WERI-Rb-1 (cell line): ENCODE measurements at places on chromosomes 11 and 22.
A peak's percentile ranks its signal among the peaks of the same experiment; 100 is the strongest.

DNA sequence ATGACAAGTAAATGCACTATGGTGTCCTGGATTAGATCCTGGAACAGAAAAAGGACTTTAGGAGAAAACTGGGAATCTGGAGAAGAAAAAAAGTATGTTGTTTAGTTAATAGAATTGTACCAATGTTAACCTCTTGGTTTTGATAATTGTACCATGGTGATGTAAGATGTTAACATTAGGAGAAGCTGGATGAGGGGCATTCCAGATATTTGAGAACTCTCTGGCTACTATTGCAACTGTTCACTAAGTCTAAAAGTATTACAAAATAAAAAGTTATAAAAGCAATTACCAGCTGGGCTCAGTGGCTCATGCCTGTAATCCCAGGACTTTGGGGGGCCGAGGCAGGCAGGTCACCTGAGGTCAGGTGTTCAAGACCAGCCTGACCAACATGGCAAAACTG is 66.5 kb downstream of the EXT2 start:
- DNase-seq: no peak

DNA sequence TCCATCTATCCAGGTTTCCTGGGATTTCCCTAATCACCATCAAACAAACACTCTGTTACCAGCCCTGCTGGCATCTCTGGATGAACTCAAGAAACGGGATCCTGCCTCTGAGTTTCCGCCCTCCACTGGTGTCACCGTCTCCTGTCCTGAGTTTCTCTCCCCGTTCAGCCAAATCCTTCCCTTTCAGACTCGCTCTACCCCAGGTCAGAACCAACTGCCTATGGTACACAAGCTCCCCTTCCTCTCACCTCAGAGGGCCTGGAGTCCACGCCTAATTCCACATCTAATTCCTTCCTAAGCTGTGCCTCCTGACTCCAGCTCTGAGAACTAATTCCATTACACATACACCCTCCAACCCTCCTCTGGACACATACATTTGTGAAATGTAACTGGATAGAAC is 96.1 kb downstream of the SHANK2 start:
- DNase-seq: peak; percentile 58

DNA sequence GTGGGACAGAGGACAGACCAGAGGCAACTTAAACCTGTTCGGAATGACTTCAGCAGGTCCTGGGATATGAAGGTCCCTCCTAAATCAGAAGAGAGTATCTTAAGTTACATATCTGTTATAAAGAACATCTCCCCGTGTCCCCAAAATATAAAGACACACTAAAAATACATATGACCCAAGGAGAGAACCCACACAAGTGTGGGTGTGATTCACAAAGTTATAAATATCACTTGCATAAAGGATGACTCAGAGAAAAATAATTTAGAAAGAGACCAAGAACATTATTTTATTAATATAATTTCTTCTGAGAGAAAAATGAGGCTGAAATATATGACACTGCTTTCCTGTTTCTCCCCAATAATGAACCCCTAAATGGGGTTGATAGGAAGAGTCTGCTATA is 14.2 kb downstream of the OR5B21 start:
- DNase-seq: no peak

DNA sequence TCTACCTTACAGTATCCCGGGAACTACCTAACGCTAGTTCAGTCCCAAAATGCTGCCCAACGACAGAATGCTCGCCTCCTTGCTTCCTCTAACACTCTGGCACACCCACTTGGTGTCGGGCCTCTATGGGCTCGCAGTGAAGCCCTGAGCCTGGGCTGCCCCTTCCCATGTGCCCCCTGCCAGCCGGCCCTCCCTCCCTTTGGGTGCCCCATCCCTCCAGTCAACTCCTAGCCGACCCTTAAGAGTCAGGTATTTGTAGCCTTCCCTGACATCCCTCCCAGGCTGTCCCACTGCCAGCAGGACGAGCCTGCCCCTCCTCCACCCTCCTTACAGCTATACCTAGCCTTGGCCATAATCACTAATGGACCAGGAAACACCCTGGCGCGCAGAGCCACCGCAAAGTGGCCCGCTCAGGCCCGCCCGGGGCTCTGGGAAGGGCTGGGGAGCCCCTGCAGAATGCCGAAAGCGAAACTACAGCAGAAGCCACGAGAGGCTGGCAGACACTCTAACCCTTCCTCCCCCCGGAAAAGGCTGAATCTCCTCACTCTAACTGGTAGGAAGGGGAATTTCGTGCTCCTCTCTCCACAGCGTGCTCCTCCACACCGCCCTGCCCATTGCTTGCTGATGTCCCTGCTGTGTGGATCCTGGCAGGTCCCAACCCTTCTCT is 8.2 kb downstream of the CBX7 start:
- no peak for DNase-seq

DNA sequence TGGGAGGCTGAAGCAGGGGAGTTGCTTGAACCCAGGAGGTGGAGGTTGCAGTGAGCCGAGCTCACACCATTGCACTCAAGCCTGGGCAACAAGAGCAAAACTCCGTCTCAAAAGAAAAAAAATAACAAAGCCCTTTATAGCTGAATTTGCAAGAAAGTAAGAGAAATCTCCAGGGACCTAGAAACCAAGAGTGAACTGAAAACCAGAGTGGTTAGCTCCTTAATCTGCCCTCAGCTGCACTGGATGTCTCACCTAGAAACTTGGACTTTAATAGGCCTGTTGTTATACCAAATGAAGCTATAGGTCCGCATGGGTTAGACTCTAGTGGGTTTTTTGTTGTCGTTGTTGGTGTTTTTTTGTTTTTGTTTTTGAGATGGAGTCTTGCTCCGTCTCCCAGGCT is 4.1 kb downstream of the NEU3 start:
- no peak for DNase-seq

DNA sequence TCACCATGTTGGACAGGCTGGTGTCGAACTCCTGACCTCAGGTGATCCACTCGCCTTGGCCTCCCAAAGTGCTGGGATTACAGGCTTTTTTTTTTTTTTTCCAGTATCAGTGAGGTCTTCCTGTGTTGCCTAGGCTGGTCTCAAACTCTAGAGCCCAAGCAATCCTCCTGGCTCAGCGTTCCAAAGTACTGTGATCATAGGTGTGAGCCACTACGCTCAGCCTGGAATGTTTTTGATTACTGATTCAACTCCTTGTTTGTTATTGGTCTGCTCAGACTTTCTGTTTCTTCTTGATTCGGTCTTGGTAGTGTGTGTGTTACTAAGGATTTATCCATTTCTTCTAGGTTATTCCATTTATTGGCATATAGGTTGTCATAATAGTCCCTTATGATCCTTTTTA is 31.3 kb downstream of the NAGA start:
- no peak for DNase-seq

- no peak for DNase-seq
Measured at GRCh38 chr11:82906236-82906635, 4.7 kb downstream of the DDIAS start.

DNA sequence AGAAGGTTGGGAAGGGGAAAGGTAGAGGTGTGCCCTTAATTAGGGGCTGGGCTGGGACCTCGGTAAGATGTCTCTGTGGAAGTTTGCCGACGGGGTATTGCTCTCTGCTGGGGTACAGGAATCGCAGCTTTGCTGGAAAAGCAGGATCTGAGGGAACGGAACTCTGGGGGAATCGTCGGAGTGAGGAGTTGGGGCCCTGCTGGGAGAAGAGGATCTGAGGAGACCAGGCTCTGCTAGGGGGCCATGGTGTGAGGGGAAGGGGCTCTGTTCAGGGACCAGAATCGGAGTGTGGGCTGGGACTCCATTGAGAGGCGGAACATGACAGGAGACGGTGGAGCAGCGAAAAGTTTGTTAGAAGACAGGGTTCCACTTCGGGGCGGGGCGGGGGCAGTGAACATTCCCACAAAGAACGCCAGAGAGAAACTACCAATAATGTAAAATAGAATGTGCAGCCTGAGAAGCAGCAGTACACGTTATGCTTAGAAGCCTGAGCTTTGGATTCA is 456 bp downstream of the AAMDC start:
- no peak for DNase-seq

GRCh38 chr11:122229481-122230384 is 113.7 kb upstream of the BLID start:
- DNase-seq: no peak

GRCh38 chr11:65380460-65381119 is 1.9 kb downstream of the SLC25A45 start:
- no peak for DNase-seq

DNA sequence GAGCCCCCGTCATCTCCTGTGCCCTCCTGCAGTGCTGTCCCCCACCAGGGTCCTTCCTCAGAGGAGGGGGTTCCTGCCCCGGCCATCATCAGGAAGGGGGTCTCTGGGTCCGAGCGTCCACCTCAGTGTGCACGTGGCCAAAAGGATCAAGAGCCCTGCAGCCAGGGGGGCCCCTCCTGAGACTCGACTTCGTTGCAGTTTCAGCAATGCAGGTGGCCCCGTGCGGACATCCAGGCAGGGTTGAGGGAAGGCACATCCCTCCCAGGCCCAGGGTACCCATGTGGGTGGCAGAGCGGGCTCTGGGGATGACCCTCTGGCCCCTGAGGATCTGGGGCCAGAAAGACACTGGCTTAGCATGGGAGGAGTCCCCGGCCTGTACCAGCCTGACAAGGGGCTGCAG is 41.3 kb downstream of the LRP5 start:
- no peak for DNase-seq

GRCh38 chr11:75078233-75078632 is 18.4 kb downstream of the OR2AT4 start:
- DNase-seq: no peak
